ENCODE measurements at places on chromosomes 7 and 10. TPM values are rescaled to one million over a fixed set of nuclear protein-coding genes. Genes with fewer than 3 reads are reported as not detected.

DNA sequence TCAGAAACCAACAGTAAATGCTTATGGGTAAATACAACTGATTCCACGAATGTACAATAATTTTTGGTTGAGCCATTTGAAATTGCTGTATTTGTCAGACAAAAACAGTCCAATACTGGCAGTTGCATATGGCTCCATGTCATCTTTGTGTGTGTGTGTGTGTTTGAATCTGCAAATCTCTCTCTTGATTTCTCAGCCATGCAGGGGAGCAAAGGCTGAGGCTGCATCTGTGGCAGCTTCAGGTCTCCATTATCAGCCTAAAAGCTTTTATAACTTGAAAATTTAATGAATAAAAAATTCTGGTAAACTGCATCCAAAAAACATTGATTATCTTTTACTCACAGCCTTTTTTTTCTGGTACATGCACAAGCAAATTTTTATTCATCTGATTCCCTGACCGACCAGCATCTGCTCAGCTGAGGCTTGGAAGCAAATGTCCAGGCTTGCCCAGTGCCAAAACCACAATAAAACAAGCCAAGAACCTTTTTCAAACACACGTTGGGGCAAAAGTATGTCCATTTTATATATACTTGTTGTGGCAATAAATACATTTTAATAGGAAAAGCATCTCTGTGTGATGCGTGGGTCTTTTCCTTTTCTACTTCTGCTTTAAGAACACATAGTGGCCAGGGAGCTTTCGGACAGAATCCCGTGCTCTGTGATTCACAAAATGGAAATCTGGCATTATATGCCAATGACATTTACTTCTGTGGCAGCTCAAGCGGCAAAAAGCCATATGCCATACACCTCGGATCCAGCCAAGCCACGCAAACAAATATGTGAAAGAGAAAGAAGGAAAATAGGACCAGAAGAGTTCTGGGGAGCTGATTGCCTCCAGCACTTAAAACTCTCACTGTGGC lies 275.6 kb upstream of the AOAH start:
- no peak for DNase-seq

- DNase-seq, result no peak
Measured at GRCh38 chr10:35661236-35661635, 19.1 kb upstream of the FZD8 start.

- no peak for DNase-seq
Measured at GRCh38 chr10:12471135-12471534, 121.8 kb downstream of the CAMK1D start.

- no peak for DNase-seq
Measured at GRCh38 chr7:157719008-157719682, 382.3 kb downstream of the DNAJB6 start.

GRCh38 chr7:17526621-17527020 lies 228.2 kb downstream of the AHR start:
- DNase-seq, result no peak

DNA sequence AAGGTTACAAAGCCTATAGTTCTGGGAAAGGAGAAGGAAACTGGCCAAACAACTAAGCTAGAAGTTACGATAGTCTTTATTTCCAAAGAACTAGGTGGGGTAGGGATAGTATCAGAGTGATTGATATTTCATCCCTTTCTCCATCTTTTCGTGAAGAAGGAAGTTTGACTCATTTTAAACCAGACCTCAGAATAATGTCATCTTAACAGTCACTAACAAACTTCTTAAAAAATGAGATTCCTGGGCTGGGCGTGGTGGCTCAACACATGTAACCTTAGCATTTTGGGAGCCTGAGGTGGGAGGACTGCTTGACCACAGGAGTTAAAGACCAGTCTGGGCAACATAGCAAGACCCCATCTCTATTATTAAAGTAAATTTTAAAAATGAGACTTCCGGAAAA lies 69.4 kb downstream of the ARL4A start:
- DNase-seq, result no peak

GRCh38 chr10:32795598-32796183 lies 162.3 kb downstream of the ITGB1 start:
- DNase-seq, result peak; percentile 32

DNA sequence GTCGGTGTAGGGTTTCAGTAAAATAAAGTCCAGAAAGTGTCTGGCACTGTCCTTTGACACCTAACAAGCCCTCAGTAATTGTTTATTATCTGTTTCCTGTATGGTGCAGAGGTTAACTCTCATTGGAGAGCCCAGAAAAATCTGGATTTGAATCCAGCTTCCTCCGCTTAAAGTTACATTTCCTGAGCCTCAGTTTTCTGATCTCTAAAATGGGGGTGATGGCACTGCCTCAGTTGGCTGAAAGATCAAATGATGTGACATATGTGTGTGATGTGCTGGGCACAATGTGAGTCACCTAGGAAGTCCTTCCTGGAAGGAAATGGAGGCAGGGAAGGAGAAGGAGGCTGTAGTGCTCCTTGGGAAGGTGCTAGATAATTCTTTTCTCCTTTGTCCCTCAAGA lies 14.7 kb upstream of the CDH23 start:
- DNase-seq, result no peak

- no peak for DNase-seq
Measured at GRCh38 chr7:151346470-151346769, 4.8 kb downstream of the NUB1 start.

DNA sequence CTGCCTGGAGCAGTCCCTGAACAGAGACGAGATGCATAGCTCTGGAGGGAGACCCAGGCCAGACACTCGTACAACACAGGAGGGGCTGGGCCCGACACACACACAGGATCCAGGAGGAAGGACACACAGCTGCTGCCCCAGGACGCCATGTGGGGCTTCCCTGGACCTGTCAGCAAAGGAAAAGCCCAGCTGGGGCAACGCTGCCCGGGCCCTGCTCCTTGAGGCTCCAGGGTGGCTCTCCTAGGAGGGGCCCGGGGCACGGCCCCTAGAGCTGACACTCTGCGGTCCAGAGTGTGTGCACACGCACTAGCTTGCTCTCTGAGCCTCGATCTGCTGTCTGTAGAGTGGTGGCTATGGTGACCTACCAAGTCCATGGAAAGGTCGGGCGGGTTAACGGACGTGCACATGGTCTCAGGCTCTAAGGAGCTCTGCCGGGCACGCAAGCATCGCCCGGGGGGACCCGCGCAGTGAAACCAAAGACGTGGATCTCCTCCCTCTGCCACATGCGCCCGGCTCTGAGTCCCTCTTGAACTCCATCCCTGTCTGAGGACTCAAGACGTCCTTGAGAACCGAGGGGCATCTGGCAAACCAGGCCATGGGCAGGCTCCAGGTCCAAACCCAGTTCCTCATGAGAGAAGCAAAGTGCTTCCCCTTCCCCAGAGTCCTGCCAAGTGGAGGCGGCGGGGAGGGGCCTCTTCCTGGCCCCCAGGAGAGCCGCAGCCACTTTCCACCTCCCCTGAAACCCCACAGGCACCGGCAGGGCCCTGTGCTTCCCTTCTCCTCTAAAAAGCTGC lies 279.0 kb downstream of the ELFN1 start:
- no peak for DNase-seq

GRCh38 chr10:22226599-22226998 lies 8.8 kb upstream of the EBLN1 start:
- no peak for DNase-seq

DNA sequence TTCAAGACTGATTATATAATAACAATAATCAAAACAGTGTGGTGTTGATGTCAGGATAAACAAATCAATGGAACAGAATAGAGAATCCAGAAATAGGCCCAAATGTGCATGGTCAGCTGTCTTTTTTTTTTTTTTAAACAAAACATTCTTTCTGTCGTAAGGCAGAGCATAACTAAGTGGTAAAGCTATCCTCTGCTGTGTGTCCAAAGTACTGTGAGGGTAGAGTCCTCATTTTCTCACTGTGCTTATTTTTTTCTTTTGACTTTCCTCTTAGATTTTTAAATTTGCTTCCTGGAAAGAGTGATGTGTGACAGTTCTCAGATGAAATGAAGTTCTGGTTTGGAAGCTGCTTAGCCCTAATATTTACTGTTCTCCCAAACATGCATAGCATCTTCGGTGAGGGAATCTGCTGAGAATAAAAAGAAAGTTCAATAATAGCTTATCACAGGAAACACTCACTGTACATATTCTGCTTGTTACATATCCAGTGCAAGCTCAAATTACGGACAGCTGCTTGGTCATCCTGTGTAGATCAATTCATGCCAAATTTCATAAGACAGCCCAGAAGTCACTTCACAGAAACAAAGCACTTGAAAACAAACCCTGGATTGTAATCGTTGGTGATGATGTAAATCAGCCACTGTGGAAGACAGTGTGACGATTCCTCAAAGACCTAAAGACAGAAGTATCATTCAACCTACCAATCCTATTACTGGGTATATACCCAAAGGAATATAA lies 423.9 kb downstream of the NEBL start:
- DNase-seq, result peak; percentile 3

DNA sequence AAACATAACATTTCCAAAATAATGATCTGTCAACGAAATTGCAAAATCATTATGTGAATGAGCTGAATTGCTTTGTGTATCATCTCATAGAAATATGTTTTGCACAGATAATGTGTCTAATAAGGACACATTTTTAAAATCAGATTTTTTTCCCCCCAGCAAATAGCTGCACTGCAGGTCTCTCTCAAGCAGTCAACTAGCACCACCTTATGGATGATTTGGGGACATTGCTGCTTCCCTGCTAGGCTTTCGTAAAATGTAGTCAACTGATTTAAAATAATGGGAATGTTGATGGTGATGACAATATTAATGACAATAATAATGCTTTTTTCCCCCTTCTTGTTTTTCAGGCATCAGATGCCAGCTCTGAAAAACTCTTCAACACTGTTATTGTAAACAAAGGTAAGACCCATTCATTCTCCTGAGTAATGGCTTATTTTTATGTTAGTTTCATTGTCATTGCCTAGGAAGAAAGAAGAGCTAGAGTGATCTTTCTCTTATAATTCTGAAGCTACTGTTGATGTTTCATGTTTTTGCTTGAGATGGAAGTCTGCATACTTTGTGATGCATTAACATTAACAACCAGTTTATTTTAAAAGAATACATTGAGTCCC lies 433.6 kb upstream of the GALNT17 start:
- peak; percentile 73 for DNase-seq

DNA sequence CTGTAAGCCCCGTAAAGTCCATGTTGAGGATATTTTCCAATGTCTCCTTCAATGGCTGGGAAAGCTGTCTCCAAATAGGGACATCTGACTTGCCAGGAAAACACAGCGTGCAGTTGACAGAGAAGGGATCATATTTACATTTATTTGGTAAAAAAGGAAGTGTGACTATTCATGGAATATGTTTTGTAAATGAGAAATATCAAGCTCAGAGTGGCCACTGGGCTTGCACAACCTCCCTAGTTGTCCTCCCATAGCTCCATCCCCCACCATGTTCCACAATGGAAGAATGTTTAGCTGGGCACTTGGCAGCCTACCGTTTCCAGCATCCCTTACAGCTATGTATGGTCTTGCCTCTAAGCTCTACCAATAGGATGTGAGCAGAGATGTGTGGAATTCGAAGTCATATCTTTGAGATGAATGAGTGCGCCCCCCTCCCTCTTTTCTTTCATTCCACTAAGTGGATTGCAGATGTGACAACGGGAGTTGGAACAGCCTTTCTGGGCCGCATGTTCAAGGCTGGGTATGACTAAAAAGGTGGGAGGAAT lies 306.6 kb upstream of the ZMIZ1 start:
- no peak for DNase-seq

GRCh38 chr7:49776994-49777393 lies 3.6 kb downstream of the VWC2 start:
- no peak for DNase-seq

DNA sequence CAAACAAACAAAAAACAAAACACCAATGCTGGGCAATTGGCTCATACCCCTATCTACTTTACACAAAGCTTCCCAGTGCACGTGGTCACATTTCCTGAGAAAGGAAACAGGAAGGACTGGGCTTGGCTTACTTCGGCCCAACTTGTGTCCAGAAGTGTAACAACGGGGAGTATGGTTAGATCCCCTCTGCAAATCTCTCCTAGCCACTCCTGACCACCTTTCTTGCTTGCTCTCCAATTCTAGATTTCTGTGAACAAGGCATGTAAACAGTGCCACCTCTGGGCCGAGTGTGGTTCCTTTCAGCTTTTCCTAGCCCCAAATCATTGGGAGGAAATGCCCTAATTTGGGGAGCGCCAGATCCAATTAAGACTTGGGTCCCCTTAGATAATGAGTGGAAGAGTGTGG lies 21.0 kb upstream of the FRAT2 start:
- DNase-seq, result no peak

GRCh38 chr7:105786520-105787470 lies 89.6 kb downstream of the ATXN7L1 start:
- DNase-seq, result no peak

- no peak for DNase-seq
Measured at GRCh38 chr7:151847681-151848081, 29.2 kb downstream of the PRKAG2 start.

GRCh38 chr10:79354141-79354540 lies 6.9 kb downstream of the PPIF start:
- no peak for DNase-seq

- DNase-seq, result no peak
Measured at GRCh38 chr10:14580671-14581332, 193.9 kb downstream of the FAM107B start.

- DNase-seq, result no peak
Measured at GRCh38 chr10:71365366-71365765, 31.4 kb upstream of the CDH23 start.

GRCh38 chr7:155318245-155318644 lies 20.6 kb downstream of the INSIG1 start:
- DNase-seq, result no peak

- no peak for DNase-seq
Measured at GRCh38 chr10:16470747-16471146, 33.9 kb downstream of the PTER start.

Gene CLDN4
- 4.4 TPM for polyA plus RNA-seq

Gene CLIP2
- polyA plus RNA-seq, result 23.3 TPM

Gene KAZALD1
- 18.7 TPM for polyA plus RNA-seq

Gene GJD4
- not detected for polyA plus RNA-seq

Gene SAP25
- polyA plus RNA-seq, result 2.3 TPM

Gene CPN1
- not detected for polyA plus RNA-seq

Gene TSPAN33
- polyA plus RNA-seq, result 0.17 TPM

Gene COX19
- 7.3 TPM for polyA plus RNA-seq

Gene ANKRD61
- polyA plus RNA-seq, result 0.32 TPM

Gene MYPN
- polyA plus RNA-seq, result 8.1 TPM

Gene DHX32
- polyA plus RNA-seq, result 15.6 TPM

Gene TFPI2
- polyA plus RNA-seq, result 99.0 TPM

Gene RBP3
- polyA plus RNA-seq, result not detected

Gene AQP1
- polyA plus RNA-seq, result 0.55 TPM

Gene PROSER2
- 2.0 TPM for polyA plus RNA-seq

Gene IFIT1B
- polyA plus RNA-seq, result not detected

Data from IMR-90 (cell line).